WTC11 (cell line): ENCODE measurements at places on chromosomes 5 and 9. TPM values are rescaled to one million over a fixed set of nuclear protein-coding genes. Genes with fewer than 3 reads are reported as not detected.

The ATOSB gene
- total RNA-seq: 4.7 to 8.7 TPM (median 5.4 TPM) in 3 replicates

The SHB gene
- 9.5 to 12.2 TPM (median 10.6 TPM) in 3 replicates for total RNA-seq

The UCK1 gene
- 28.0 to 30.6 TPM (median 29.6 TPM) in 3 replicates for total RNA-seq

The SPATA31D4 gene
- total RNA-seq: not detected in 3 replicates

The ADAMTS12 gene
- 10.2 to 13.5 TPM (median 11.5 TPM) in 3 replicates for total RNA-seq

The OR2Y1 gene
- total RNA-seq: not detected in 3 replicates

The PCDHA1 gene
- 2.2 to 2.7 TPM (median 2.4 TPM) in 3 replicates for total RNA-seq

The FCN2 gene
- total RNA-seq: not detected in 3 replicates

The PKD2L2 gene
- total RNA-seq: 0.21 TPM in 1 of 3 replicates, not detected in the others

DNA sequence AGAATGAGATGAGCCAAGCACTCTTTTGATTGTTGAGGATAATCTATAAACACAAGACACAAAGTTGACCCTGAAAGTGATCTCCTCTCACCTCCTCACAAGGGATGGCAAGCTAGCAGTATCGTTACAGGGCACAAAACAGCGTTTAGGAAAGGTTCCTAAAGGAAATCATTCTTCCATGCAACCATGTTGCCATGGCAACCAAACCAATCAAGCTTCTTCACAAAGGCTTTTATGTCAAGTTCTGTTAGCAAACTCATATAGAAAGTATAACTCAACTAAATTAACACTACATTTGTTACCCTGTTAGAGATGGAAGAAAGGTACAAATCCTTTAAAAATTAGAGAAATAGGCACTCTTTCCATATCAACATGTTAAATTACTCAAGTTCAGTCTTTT lies 1016.8 kb upstream of the DMAC1 start:
- no peak for DNase-seq

DNA sequence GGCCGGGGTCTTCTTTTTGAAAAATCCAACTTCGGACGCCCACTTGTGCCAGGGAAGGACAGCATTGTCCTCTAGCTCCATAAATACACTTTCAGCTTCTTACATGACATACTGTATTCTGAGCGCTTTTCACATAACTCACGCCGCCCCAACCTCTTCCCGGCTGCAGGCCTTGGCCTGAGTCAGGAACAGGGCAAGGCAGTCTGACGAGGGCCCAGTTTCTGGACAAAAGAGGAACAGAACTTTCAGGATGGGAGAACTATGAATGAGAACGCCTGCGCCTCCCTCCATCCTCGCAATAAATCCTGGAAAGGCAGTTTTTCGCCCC lies 650 bp downstream of the DCTN4 start:
- DNase-seq: no peak

- no peak for DNase-seq
These were observed 3.5 kb downstream of the SURF1 start for GRCh38 chr9:133352635-133353340.

DNA sequence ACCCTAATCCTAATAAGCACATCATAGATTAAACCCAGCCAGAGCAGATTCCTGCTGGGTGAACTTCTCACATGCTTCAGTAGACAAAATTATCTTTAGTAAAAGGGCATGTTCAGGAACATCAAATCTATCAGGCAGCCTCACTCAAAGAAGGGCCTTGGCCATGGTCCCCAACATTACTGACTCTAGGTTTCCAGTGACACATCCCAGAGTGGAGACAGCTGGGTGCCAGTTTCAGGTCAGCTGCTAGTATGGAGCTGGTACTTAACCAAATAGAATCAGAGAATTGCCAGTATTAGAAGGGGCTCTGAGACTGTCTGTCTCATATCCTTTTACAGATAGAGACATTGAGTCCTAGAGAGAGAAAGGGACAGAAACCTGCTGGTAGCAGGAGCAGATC lies 44.1 kb upstream of the GALNT10 start:
- no peak for DNase-seq

DNA sequence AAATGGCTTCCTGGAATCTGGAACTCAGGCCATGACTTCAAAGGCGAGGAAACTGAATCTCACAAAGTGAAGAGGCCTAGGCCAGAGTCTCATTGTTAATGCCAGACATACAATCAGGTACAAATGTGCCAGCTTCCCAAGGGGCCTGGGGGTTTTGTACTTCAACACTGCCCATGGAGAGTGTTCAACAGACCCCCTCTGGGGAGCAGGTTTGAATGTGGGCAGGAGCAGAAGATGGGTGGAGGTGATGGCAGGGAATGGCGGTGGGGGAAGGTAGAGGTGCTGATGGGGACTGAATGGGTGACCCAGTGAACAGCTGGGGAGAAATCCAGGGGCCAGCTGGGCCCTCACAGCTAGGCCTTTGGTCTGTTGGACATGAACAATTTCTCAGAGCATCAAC lies 12.0 kb downstream of the FOXI1 start:
- DNase-seq: no peak

- no peak for DNase-seq
These were observed 4.4 kb upstream of the PRRX2 start for GRCh38 chr9:129661029-129661428.

- no peak for DNase-seq
These were observed 18.4 kb downstream of the SLC25A46 start for GRCh38 chr5:110757118-110757729.

- no peak for DNase-seq
These were observed 26.8 kb upstream of the ARSB start for GRCh38 chr5:79011869-79012268.

GRCh38 chr9:99713838-99714306 lies 107.8 kb upstream of the NR4A3 start:
- DNase-seq: no peak

DNA sequence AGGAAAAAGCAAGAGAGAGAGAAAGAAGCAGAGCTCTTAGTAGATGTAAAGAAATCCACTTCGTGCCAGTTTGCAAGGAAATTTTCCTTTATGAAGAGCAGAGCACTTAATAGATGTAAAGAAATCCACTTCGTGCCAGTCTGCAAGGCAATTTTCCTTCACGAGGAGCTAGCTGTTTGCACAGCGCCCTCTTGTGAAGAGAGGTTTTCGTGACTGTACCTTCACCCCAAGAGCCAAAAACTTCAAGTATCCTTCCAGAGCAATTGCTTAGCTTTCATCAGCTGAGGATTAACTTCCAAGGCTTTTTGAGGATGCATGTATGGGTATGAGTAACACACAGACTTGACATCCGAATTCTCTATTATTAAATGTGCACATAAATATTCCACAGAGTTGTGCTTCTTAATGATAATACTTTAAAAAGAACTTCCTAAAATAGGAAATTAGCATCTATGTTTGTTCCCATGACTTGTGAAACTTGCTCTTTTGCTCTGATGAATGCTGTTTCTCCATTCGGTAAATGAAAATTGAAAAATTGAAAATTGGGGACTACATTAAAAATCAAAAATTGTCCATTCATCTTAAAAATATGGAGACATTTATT lies 525.6 kb downstream of the PDE4D start:
- peak; percentile 50 for DNase-seq

GRCh38 chr9:124218438-124218982 lies 39.2 kb upstream of the NEK6 start:
- DNase-seq: no peak

GRCh38 chr5:158820891-158821290 lies 278.8 kb downstream of the EBF1 start:
- DNase-seq: no peak

DNA sequence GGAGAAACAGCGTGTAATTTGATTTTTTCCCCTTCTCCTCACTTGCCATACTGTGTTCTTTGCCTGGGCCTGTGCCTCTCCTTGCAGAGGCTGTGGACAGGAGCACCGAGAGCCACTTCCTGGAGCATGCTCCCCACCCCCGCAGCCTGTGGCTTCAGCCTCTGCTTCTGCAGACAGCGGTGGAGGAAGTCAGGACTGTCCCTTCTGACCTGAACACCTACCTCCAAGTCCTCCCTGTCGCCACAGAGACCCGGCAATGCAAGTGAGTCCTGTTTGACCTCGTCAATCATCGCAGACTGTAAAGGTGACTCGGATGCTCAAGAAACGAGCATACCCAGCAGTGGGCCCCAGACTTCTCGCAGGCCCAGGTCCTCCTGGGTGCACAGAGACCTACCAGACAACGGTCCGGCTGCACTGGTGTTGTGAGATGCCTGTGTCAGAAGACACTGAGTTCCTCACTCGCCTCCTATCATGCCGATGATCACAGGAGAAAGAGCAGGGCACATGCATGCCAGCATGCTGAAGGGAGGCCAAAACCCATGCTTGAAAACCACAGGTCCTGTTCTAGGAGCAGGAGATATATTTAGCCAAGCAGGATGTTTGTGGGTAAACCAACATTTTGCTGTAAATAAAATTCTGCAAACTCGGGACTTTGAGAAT lies 198.8 kb downstream of the AUH start:
- DNase-seq: no peak

DNA sequence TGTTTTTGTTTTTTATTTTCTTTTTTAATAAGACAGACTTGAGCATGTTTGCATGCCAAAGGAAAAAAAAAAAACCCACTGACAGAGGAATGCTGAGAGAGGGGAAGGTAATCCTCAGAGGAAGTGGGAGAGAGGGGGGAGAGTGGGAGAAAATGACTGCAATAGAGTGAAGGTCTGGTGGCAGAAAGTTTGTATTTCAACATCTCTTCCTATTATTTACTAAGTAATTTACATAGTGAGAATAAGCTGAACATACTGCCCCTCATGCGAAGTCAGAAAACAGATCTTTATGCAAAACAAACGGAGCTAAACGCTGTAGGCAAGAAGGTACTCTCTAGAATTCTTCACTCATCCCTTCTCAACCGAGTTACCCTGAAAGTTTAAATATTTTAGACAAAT lies 45.0 kb downstream of the ELL2 start:
- no peak for DNase-seq

GRCh38 chr9:109989296-109989695 lies 209.3 kb downstream of the PALM2AKAP2 start:
- DNase-seq: no peak

DNA sequence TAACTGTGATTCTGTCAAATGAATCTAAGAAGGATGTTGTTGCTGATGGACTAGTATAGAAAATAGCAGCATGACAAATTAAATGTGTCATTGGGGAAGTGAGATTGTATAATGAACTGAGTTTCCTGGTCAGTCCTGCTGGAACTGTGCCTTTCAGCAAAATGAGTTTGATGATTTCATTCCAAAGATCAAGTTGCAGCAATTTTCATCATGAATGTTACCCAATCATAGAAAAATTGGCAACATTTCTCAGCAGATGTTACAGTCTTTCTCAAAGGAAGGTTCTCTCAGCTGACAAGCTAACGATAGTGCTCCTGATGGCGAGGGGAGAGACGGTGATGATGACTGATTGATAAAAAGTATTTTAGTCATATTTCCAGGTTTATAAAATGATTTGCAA lies 10.7 kb downstream of the PCDHAC2 start:
- DNase-seq: no peak

DNA sequence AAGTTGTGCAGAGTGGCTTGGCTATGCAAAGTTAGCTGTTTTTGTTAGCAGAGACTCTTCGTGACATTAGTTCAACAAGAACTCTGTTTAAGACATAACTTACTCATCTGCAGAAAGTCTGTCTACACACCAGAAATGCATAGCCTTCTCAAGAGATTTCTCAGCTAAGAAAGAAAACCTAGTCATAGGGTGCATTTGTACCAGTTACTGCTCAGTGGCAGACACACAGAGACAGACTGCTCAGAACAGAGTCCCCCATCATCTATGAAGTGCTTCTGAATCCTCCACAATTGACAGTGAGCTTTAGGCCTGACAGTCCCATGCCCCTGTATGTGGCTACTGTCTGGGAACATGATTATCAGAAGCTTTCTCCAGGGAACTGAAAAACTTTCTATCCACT lies 56.1 kb upstream of the IFNK start:
- no peak for DNase-seq

DNA sequence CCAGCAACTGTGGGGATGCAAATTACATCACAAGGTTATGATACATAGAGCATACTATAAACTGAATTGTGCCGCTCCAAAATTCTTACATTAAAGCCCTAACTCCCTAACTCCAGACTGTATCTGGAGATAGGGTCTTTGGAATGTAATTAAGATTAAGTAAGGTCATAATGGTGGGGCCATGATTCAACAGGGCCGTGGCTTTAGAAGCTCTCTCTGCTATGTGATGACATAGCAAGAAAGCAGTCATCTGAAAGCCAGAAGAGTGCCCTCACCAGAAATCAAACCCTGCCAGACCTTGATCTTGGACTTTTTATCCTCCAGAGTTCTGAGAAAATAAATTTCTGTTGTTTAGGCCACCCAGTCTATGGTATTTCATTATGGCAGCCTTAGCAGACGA lies 123.9 kb downstream of the FBXL17 start:
- no peak for DNase-seq

DNA sequence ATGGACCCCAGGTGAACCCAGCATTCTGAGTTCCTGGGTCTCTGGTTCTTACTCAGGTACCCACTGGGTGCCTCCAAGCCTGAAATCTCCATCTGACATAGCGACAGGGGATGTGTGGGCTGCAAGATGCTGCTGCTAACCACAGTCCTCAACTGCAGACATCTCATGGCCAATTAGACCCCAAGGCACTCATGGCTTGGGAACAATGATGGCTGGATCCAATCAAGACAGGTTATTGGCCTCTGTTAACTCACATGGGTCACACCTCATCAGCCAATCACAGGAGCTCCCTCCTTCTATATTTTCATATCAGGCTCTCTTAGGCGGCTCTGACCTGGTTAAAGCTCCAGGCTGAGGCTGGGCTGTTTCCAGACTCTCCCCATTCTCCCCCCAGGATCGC lies 57.0 kb downstream of the CXXC5 start:
- DNase-seq: no peak

- no peak for DNase-seq
These were observed 767.7 kb downstream of the DTWD2 start for GRCh38 chr5:118220556-118221195.

DNA sequence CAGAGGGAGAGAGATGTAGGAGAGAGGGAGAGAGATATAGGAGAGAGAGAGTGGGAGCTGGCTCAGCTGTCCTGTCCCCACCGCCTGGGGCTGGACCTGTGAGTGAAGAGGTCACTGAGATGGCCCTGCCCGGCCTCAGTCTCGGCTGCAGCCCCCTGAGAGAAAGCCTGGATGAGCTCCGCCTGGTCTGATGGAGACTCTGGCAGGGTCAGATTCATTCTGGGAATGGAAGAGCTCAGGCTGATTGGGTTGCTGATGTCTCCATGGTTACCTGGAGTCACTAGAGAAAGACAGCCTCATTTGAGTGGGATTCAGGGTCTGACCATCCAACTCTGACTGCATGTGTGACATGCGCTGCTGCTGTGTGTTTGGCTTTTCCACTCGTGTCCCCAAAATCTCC lies 27.1 kb upstream of the SEMA4D start:
- DNase-seq: no peak

DNA sequence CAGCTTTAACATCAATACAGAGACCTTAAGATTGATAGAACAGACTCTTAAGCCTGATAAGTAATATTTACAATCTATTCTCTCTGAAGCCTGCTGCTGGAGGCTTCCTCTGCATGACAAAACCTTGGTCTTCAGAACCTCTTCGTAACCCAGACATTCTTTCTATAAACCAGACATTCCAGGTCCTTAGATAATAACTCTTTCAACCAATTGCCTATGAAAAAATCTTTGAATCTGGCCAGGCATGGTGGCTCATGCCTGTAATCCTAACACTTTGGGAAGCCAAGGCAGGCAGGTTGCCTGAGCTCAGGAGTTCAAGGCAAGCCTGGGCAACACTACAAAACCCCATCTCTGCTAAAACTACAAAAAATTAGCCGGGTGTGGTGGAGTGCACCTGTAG lies 327.8 kb downstream of the ENC1 start:
- no peak for DNase-seq
